ENCODE measurements at places on chromosomes 2 and 18.

GRCh38 chr18:62522178-62522503, 684 bp upstream of the ZCCHC2 start:
- no peak for DNase-seq

DNA sequence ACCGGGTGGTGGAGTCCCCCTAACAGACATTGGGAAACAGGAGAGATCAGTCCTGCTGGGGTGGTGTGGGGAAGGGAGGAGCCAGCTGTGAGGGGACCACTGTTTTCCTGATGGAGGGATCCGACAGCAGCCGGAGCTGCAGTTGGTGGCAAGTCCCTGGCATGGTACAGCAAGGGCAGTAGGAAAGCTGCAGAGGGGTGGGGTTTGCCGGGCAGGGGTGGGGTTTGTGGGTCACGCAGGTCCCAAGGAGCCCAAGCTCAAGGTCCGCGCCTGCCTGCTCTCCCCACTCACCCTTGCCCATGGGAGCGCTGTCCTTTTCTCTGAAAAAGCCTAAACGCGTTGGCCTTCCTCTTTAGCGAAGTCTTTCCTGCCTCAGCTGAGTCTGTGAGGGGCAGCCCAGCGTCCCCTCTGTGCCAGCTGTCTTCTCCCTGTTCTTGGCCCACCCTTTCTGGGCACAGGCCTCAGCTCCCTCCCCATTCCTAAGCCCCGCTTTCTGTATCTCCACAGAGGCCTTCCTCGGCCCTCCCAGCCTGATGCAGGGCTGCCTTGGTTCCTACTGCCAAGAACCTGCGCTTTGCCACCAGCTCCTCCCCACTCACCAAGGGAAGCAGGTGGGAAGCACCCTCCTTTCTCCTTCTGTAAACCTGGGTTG, 29.3 kb upstream of the INHBB start:
- no peak for DNase-seq

GRCh38 chr2:118350621-118351020, 262.4 kb downstream of the INSIG2 start:
- no peak for DNase-seq

- no peak for DNase-seq
These were observed 2.0 kb upstream of the CAPN14 start for GRCh38 chr2:31219131-31219969.

GRCh38 chr2:134144081-134144596, 109.7 kb upstream of the MGAT5 start:
- no peak for DNase-seq

DNA sequence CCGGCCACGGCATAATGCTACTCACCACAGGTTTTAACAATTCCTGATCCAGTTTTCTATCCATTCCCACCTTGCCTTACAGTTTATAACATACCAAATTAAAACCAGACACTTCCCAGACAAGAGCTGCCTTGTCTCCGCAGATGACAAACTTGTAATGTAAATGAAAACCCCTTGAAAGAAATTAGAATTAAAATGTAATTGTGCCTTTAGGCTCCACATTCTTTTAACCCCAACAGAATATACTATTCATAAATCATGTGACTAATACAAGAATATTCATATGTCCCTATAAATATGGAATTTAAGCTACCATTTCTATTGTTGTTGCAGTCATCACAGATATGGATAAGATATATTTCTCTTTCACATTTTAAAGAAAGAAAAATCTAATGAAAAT, 69.9 kb upstream of the ZBTB14 start:
- DNase-seq = no peak

DNA sequence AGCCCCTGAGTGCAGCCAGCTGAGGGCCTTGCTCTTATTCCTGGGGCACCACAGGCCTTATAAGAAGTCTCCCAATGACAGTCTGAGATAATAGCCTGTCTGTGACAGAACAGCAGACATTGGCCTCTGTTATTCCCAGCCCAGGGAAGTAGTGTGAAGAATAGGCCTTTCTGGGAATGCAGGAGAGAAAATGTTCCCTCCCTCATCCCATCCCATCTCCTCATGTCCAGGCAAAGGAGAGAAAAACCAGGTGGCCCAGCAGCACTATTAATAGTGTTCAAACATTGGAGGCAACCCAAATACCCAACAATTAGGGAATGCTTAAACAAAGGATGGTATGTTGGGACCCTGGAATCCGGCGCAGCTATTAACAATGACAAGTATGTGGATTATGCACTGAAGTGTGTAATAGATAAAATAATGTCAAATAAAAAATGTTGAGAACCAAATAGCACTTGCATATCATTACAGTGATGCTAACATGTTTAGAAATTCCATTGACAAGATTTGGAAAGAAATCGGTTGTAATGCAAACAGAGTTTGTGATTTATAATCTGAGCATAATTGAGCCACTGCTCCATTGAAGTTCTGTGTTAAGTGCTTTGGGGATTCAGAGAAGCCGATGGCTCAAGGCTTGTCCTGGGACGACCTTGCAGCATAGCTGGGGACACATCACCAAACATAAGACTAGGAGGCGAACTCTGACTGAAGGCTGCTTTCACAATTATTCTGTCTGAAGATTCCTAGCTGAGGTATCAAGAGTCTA, 69.3 kb downstream of the LBH start:
- no peak for DNase-seq

Measured in stimulated activated CD8-positive, alpha-beta memory T cell treated with anti-CD3 and anti-CD28 coated beads, Interleukin-7, amount 100 ng/mL, for 4 hours (primary cell).